ENCODE measurements at places on chromosomes 6 and 20. TPM values are rescaled to one million over a fixed set of nuclear protein-coding genes. Genes with fewer than 3 reads are reported as not detected.

DNA sequence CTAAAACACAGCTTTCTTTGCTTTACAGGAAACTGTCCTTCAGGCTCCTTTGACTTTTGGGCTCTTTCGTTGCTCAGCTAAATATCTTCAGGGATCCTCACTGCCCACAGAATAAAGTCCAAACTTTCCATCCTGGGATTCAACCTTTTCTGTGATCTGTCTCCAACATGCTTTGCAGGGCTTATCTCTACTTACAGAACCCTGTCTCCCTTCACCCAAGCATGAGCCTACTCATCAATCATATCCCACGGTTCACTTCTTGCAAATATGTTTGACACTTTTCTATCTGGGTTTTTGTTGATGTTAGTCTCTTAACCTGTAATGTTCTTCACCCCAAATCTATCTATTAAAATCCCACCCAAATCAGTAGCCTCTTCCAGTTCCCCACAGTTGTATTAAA, 327.3 kb upstream of the RNF24 start:
- no peak for DNase-seq

DNA sequence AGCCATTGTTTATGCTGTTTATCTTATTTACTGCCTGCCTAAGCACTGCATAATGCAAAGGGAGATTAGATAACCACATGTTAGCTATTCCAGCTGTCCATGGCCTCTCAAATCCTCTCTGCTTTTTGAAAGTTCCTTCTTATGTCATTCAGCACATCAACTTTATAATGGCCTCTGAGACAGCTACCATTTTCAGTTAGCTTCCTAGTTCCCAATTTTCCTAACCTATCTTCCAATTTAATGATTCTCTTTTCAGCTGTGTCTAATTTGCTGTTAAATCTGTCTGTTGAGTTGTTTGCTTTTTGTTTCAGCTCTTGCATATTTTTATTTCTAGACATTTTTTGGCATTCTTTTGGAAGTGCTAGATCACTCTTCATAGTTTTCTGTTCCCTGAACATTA, 173.4 kb upstream of the PLCB4 start:
- no peak for DNase-seq

MOG gene
- not detected for total RNA-seq

GRCh38 chr6:56292505-56293181, 45.3 kb upstream of the COL21A1 start:
- DNase-seq: no peak

MAVS gene
- total RNA-seq: 31.3 TPM

- no peak for DNase-seq
Measured at GRCh38 chr6:74447013-74447412, 751.0 kb downstream of the CD109 start.

DNA sequence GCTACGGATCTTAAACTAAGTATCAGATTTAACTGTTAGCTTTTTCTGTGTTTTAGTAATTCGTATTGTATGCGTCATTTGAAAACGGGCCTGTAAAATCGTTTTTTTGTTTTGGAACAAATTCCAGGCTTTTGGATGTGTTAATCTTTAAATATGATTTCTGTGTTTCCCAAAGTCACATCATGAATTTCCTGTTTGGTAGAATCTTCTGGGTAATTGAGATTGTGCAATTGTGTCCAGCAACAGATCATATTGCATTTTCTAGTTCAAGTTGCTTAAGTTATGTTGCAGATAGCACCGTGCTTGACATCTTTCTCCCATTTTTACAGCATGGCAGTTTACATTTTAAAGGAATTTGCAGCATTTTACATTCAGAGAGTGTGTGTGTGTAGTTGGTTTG, 1.9 kb downstream of the MAPK14 start:
- DNase-seq: no peak

LY6G5C gene
- not detected for total RNA-seq

- DNase-seq: no peak
Measured at GRCh38 chr20:57126481-57127092, 139.9 kb downstream of the BMP7 start.

- no peak for DNase-seq
Measured at GRCh38 chr20:45138561-45139300, 14.5 kb upstream of the WFDC12 start.

All from esophagus squamous epithelium (tissue), 5 donors.